ENCODE measurements at places on chromosomes 7 and 10.

- no peak for DNase-seq
Measured at GRCh38 chr7:22248111-22248809, 108.7 kb downstream of the RAPGEF5 start.

DNA sequence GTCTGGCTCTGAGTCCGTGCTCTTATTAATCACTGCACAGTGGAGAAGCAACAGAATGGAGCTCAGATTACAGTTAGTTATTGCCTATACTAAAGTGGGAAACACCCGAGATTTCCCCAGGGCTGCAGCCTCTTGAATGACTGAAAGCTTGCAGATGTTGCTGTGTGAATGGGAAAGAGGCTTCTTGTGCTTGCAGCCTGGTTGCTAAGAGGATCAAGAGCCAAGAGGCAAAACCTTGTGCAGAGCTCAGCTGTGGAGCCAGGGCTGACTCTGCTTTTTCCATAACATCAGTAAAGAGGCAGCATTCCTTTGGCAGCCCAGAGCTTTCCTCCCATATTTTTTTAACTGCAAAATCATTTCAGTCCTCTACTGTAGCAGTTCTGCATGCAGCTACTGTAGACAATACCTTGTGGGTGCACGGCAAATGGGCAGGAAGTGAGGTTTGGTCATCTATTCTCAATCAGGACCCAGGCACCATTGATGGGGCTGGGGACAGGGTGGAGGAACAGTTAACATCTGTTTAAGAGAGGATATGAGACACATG is 86.5 kb downstream of the RALA start:
- DNase-seq: no peak

GRCh38 chr7:29854257-29854938 is 48.1 kb downstream of the WIPF3 start:
- no peak for DNase-seq

- DNase-seq: no peak
Measured at GRCh38 chr7:107746006-107746405, 2.1 kb downstream of the CBLL1 start.

DNA sequence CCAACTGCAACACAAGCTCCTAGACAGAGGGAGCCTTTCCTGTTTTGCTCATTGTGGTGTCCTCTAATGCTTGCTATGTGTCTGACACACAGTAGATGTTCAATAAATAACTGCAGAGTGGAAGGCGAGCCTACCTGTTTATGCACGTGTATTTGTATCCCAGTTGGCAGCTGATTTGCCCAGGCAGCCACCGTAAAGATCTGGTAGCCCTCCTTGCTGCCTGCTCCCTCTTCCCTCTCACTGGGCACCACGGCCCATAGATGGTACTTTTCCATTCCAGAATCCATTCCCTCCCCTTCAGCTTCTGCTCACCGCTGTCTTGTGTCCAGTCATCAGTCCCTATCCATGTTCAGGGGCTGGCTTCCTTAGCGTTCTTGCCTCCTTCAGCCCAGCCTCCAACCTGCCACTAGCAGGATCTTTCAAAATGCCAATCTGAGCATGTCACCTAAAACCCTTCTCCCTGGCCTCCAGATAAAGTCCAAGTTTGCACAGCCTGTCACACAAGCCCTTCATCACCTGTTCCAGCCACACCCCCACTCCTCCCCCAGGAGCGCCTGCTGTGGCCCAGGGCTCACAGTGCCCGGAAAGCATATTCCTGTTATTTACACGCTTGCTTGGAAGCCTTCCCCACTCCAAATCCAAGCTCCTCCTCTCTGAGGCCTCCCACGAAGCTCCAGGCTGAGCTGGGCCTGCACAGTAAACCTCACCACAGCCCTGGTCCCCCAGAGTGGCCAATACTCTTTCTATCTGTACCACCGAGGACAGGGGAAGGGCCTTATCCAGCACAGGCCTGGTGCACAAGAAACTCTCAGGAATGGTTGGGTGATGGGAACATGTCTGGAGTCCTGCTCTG is 21.0 kb downstream of the ZCCHC24 start:
- no peak for DNase-seq

GRCh38 chr7:158541346-158542010 is 46.1 kb downstream of the PTPRN2 start:
- no peak for DNase-seq

GRCh38 chr7:85890244-85890811 is 703.5 kb upstream of the SEMA3D start:
- DNase-seq: no peak

- no peak for DNase-seq
Measured at GRCh38 chr7:40200791-40201190, 66.0 kb downstream of the SUGCT start.

GRCh38 chr10:107409522-107409921 is 245.0 kb upstream of the SORCS1 start:
- no peak for DNase-seq

GRCh38 chr7:50208378-50208982 is 96.0 kb upstream of the IKZF1 start:
- no peak for DNase-seq

- DNase-seq: no peak
Measured at GRCh38 chr7:33789871-33790630, 115.3 kb upstream of the BMPER start.

DNA sequence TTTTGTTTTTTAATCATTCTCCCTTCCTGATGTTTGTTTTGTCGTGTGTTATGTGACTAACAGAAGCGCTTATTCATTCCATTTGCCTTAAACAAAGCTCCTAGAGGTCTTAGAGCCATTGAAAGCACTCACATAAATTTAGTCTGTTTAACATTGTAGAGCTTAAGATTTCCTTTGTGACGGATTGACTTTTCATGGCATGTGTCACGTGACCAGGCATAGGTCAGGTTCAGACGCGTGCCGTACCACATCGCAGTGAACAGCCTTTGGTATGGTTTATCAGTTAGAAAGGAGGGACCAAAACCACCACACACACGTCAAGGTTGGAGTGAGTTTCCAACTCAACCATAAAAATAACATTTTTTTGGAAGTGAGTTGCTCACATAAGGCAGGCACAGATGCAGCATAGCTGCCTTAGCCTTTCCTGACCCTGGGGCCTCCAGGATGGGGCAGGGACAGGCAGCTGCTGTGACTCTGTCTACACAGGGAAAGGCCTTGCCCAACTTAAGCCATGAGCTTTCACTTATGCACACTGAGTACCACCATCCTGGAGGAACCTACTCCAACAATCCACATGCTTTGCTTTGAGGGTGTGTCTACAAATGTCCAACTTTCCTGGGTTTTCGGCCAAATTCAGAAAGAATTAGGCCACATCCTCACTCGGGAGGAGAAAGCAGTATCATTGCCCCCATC is 55.5 kb downstream of the WDFY4 start:
- no peak for DNase-seq

DNA sequence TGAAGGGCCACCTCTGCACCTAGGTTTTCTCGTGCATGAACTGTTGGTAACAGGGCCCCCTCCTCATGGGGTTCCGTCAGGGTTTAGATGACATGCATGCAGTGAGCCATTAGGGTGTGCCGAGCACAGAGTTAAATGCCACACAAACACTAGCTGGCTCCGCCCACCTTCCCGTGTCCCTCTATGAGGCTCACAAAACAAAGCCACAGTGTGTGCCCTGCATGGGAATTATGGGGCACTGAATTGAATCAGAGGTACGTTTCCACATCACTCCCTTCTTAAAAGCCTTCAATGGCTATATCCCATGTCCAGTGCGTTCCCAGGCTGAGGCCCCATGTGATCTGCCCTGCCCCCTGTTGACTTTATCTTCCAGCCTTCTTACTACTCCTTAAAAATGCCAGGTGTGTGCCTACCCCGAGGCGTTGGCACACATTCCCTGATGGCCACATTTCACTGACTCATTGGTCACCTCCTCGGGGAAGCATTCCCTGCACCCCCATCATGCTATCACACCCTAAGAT is 35.7 kb downstream of the GSDME start:
- DNase-seq: no peak

GRCh38 chr7:101631224-101631714 is 2.2 kb upstream of the MYL10 start:
- DNase-seq: no peak

DNA sequence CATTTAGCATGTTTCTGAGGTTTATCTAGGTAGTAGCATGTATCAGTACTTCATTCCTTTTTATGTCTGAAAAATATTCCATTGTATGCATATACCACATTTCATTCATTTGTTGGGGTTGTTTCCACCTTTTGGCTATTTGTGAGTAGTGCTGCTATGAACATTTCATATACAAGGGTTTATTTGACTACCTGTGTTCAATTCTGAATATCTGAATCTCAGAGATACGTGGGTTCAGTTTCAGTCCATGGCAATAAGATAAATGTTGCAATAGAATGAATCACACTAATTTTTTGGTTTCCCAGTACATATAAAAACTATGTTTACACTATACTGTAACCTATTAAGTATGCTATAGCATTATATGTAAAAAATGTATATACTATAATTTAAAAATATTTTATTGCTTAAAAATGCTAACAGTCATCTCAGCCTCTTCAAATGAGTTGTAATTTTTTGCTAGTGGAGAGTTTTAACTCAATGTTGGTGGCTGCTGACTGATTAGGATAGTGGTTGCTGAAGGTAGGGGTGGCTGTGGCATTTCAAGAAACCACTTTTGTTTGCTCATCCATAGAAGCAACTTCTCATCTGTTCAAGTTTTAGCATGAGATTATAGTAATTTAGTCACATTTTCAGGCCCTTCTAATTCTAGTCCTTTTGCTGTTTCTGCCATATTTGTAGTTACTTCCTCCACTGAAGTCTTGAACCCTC is 13.9 kb downstream of the PLEKHA1 start:
- DNase-seq: no peak

DNA sequence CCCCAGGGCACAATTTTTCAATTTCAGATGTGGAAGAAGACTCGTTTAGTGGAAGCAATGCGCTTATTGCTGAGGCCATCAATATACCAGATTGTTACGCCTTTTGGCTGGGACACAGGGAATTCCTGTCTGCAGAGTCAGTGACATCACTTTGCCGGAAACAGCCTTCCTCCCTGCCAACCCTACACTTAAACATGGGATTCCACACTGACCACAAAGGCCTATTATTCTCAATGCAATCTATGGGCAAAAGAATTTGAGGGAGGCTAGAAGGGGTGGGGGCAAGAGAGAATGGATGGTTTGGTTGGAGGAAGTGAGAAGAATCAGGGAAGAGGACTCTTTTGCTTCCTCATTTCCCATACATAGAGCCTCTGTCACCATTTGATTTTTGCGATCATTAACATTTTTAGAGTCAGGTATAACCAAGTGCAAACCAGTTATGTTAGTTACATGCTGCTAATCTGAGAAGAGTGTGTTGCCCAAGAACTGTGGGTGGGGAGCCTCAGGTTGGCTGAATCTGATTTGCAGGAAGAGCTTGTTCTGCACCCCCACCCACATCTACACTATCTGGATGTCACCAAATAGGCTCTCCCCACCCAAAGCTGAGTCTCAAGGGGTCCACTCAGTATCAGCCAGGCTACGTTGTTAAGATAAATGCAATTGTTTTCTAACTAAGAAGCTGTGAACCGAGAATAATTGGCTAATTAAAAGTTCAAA is 58.2 kb downstream of the ENTPD1 start:
- no peak for DNase-seq

GRCh38 chr7:70935854-70936253 is 196.1 kb upstream of the GALNT17 start:
- DNase-seq: no peak

GRCh38 chr10:75542906-75543305 is 111.5 kb downstream of the LRMDA start:
- no peak for DNase-seq

- DNase-seq: no peak
Measured at GRCh38 chr7:69365651-69366192, 232.6 kb upstream of the AUTS2 start.

- DNase-seq: no peak
Measured at GRCh38 chr7:131189488-131189887, 138.2 kb upstream of the MKLN1 start.

DNA sequence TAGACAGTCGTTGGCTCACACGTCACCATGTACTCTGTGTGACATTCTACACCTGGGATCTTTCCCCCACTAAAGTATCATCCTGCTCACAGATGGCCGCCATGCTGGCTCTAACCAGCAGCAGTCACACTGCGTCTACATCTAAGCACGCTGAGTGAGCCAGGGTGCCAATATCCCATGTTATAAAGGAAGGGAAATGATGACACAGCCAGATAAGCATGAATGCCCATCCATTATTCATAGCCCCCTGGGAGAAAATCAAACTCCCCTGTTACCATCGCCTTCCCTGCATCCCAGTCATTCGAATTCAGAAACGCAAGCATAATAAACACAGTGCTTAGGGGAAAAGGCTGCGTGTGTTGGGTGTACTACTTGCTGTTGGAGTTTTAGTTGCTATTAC is 698.2 kb upstream of the AUTS2 start:
- DNase-seq: no peak
